T-helper 2 cell treated with Interferon-gamma antibody and Interleukin-4, amounts not matched to agents 5 μg/mL and 100 μg/mL, for 36 hours (primary cell): ENCODE measurements at places on chromosomes 12 and 14.

- DNase-seq = no peak
Measured at GRCh38 chr12:7054925-7055324, 5.6 kb upstream of the C1S start.

- no peak for DNase-seq
Measured at GRCh38 chr14:75238756-75239455, 39.7 kb upstream of the FOS start.

DNA sequence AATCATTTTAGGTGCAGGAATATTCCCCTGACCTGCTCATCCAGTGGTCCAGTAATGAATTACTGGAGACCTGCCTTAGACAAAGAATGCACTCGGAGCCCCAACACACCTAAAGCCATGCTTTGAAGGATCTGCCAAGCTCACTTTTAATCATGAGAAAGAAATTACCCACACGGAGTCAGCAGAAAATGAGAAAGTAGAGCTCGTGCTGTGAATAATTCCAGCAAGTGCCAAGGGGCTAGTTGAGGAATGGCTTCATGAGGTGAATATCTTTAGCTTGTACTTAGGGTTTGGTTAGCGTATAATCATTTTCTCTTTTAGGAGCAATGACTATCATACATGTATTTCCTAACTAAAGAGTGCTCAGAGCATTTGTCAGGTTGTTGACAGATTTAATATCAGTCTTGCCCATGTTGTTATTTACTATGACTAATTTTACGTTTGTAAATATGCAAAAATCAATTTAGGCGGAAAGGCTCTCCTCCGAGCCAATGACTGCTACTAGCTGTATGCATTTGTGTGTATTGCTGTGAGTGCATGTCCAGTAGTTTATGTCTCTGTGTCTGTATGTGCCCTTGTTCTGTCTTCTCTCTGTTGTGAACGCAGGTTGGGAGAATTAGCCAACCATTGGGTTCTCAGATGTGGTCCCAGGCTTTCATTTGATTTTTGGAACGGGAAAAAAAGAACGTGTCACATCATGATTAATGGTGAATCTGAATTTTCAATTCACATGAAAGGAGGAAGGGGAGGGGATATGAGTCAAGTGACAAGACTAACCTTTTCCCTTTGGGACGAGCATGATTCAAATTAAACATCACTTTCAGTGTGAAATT, 98.4 kb downstream of the RMST start:
- no peak for DNase-seq

DNA sequence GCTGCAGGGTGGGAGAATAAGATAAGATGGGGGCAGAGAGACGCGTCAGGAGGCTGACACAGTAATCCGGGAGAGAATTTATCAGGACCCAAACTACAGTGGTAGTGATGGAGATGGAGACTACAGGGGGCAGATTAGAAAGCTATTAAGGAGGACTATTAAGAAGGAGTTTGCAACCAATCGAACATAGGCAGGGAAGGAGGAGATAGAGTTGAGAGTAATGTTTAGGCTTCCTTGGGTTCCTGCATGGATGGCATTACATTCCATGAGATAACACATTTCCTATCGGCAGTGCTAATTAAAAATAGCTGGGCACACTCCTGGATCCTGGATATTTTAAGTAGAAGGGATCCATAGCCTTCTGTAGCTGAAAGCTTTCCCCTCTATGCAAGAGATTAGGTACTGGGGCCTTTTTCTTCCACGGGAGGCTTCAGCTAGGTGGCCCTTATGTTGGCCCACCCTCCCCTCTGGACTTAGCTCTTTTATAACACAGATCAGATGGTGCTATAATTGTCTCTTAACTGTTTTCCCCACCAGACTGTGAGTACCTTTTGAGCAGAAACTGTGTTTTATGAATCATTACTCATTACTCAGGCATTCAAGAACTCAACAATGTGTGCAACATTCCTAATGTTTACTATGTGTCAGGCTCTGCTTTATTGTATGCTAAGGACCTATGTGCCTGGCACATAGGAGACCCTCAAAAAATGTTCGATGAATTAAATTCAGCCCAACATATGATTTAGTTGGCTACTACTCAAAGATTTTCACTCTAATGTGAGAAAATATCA, 113.0 kb downstream of the RMST start:
- no peak for DNase-seq

DNA sequence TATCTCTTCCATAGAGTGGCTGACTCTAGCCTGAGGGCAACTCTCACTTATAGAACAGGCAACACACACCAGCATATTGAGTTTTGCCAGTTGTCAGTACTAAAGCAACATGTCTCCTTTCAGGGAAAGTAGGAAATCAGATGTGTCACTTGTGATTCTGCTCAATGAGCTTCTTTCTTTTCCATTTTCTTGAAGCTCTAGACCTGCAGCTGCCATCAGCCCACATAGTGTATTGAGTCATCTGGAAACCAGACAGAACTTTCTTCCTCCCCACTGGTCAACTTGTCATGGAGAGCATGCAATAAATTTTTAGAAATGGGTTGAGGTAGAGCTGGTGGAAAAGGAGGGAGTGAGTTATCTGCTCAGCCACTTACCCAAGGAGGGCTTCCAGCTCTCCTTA, 209.0 kb upstream of the PLEKHG7 start:
- no peak for DNase-seq

DNA sequence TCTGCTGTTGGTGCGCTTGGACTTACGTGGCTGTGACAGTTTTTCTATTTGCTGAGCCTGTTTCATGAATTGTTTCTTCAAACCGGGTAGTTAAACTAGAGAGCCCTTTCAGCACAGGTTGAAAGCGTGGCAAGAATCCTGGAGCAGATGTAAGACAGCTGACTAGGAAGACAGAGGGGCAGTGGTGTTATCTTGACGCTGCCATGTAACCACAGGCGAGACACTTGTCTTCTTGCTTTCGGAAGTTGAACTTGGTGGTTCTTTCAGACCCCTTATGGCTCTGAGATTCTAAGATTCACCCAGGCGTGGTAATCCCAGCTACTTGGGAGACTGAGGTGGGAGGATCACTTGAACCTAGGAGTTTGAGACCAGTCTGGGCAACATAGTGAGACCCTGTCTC, 4.3 kb downstream of the EMP1 start:
- DNase-seq = no peak

- DNase-seq = no peak
Measured at GRCh38 chr12:32559434-32559833, 119.7 kb upstream of the DNM1L start.

GRCh38 chr12:115838952-115839351, 438.5 kb downstream of the MED13L start:
- no peak for DNase-seq

DNA sequence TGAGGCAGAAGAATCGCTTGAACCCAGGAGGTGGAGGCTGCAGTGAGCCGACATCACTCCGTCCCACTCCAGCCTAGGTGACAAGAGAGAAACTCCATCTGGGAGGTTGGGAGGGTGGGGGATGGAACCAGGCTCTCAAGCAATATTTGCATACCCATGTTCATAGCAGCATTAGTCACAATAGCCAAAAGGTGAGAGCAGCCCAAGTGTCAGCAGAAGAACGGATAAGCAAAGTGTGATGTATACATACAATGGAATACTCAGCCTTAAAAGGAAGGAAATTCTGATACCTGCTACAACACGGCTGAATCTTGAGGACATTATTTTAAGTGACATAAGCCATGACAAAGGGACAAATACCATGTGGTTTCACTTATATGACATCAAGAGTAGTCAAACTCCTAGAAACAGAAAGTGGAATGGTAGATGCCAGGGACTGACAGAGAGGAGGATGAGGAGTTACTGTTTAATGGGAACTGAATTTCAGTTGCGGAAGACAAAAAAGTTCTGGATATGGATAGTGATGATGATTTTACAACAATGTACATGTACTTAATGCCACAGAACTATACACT, 11.6 kb downstream of the DAD1 start:
- no peak for DNase-seq

DNA sequence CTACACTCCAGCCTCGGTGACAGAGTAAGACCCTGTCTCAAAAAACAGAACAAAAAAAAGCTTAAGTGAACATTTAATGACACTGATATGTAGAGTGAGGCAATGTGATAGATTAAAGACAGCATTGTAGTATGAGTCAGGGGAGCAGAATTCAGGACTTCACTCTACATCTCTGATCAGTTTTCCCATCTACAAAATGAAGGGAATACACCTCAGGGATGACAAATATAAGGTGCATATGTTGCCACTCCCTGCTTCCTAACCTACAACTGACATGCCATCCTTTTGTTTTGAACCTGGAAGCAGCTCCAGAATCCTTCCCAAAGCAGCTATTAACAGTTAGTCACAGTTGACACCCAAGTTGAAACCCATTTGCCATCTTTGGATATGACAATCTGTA, 30.9 kb upstream of the STRN3 start:
- DNase-seq = no peak
